CD4-positive, alpha-beta T cell treated with Interferon alpha-2 for 1 hour (primary cell): ENCODE measurements at places on chromosomes 12 and 14.

DNA sequence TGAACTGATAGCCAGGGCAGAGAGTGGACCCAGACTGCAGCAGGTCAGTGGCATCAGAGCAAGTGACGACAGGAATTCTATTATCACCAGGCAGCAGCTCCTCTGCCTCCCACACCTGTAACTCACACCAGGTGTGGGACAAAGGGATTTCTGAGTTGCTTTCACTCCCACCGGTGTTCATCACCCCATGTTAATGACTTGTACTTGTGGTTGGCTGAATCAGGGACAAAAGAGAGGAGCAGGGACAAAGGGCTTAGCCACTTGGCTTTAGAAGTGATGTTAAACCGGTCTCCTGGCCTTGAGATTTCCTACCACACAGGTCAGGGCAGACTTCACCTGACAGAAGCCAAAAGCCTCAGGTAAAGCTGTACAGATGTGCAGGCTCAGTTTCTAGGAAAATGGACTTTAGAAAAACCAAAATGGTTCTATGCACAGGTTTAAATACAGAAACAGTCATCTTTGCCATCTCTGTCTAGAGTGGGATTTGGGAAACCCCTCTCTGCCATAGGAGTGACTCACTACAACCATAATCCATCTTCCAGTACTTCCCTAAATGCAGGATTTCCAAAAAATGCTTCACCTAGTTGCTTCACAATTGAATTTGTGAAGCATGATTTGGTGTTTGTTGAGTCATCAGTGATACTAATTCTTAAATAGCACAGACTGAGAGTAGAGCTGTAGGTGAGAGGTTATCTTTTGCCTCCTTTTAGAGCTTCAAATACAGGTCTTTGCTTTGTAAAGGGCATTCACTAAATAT, 158.5 kb downstream of the PRKCH start:
- no peak for DNase-seq

GRCh38 chr12:113396828-113397496, 6.7 kb downstream of the SDS start:
- DNase-seq, result no peak

GRCh38 chr14:54643696-54644176, 76.8 kb downstream of the SAMD4A start:
- no peak for DNase-seq

- DNase-seq, result no peak
Measured at GRCh38 chr12:20490213-20490612, 121.9 kb downstream of the PDE3A start.

DNA sequence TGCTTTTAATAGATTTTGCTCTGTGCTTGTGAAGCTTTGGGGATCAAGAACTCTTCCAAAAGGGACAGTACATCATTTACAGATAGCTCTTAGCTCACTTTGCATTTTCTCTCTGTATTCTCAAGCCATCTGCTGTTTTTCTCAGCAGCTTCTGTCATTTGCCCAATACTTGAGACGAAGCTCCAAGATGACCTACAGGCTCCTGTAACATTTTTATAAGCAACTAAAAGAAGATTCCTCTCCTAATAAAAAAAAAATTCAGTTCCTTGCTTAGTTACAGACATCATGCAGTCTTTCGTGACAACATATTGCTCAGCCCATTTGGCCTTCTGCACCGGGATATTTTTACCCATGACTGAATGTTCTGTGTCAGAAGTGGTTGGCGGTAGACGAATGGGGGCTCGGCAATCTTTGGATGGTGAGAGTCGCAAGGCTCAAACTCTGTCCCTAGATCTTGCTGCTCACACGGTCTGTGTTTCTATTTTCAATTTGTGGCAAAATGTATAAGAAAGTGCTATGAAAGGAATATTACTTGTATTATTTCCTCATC, 215.6 kb downstream of the FSCB start:
- no peak for DNase-seq

DNA sequence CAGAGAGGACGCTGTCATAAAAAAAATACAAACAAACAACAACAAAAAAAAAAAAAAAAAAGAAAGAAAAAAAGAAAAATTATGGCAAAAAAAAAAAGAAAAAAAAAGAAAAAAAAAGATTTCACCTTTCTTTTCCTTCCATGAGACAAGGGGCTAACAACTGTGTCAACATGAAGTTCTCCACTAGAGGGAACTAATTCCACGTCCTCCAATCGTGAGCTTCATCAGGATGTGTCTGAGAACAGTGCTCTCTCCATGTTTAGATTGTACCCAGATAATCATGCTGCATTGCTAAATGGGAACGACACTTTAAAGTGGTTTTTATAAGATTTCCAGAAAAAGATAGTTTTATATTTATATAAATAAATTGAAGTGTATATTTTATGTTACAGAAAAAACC, 96.2 kb upstream of the PTPRB start:
- no peak for DNase-seq

GRCh38 chr14:102965282-102965681, 42.8 kb downstream of the AMN start:
- DNase-seq, result no peak

DNA sequence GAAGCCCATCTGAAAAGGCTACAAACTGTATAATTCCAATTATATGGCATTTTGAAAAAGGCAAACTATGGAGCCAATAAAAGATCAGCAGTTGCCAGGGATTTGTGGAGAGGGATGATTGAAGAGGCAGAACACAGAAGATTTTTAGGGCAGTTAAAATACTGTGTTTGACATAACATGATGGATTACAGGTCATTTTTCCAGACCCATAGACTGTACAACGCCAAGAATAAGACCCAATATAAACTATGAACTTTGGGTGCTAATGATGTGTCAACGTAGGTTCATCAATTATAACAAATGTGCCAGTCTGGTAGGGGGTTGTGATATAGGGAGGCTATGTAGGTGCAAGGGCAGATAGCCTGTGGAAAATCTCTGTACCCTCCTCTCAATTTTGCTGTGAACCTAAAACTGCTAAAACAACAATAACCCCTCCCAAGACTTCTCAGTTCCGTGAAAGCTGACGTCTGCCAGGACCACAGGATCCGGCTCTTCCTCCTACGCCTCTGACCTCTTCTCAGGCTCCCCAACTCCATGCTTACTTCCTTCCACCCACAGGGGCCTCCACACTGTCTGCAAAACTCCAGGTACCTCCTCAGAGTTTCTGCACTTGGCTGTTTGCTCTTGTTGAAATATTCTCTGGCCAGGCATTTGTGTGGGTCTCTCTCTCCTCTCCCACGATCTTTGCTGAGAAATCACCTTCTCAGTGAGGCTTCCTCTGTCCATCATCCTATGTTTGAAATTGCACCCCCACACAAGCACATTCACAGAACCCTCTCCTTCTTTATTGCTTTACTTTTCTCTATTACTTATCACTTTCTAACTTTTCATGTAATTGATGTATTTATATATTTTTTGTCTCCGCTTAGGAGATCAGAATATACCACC, 131.4 kb downstream of the BBS10 start:
- DNase-seq, result no peak

GRCh38 chr12:19222558-19222957, 93.0 kb downstream of the PLEKHA5 start:
- DNase-seq, result no peak

DNA sequence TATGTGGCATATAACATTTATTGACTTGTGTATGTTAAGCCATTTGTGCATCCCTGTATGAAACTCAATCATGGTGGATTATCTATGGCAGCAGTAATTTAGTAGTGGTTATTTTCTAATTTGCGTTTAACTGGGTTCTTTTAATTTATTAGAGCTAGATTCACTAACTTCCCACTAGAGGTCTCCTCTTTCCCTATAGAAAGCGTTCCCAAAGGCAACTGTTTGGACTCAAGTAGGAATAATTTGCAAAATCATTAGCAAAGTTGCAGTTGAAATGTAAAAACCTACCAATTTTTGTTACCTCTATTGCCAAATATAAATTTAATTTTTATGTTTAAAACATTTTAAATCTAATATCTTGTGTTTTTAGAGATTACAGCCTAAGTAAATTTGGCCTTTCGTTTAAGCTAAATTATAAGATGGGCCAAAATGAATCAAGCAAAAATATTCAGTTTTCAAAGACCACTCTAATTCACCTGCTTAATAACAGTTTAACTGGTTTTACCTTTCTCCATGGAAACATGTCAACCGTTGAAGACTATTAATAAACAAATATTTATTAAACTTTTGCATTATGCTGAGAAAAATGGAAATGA, 6.0 kb downstream of the DMAC2L start:
- DNase-seq, result peak; percentile 37
